ENCODE measurements at places on chromosomes 2 and 18. TPM values are rescaled to one million over a fixed set of nuclear protein-coding genes. Genes with fewer than 3 reads are reported as not detected.

The SGO2 gene
- 0.52 TPM for total RNA-seq

The FSIP2 gene
- 0.38 TPM for total RNA-seq

The SCN7A gene
- total RNA-seq = not detected

The DYNC1I2 gene
- 9.1 TPM for total RNA-seq

The ELP2 gene
- total RNA-seq = 222 TPM

The ASPRV1 gene
- total RNA-seq = 0.86 TPM

The ATP6V1C2 gene
- not detected for total RNA-seq

DNA sequence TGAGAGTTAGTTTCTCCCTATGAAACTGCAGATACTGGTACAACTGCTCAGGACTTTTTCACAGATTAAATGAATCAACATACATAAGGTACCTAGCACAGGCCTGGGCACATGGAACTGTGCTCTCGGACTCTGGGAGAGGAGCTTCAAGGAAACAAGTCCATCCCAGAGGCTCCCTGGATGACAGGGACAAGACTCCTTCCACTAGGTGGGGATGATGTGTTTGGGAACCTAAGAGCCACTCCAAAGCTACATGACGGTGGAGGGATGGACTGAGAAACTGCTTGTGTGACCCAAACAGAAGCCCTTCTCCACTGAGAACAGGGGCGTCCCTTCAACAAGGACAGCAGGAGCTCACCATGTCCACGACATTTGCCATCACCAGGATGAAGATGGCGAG lies 37.1 kb downstream of the CENPO start:
- no peak for DNase-seq

DNA sequence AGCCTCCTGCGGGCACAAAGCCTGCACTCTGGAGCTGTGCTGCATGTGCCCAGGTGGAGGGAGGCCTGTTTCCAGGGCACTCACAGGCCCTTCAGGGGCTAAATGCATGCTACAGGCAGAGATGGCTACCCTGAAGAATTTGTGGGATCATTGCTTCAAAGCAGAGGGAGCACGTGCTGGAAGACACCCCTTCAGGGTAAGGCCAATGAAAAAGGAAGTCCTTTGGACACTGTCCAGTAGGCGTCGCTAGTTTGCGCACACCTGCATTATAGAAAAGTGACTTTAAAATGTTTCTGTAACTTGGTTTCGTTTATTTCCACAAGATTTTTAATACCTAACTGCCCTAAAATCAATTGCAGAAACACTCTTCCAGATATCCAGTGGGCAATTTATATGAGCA lies 325.3 kb downstream of the ZNF516 start:
- no peak for DNase-seq

DNA sequence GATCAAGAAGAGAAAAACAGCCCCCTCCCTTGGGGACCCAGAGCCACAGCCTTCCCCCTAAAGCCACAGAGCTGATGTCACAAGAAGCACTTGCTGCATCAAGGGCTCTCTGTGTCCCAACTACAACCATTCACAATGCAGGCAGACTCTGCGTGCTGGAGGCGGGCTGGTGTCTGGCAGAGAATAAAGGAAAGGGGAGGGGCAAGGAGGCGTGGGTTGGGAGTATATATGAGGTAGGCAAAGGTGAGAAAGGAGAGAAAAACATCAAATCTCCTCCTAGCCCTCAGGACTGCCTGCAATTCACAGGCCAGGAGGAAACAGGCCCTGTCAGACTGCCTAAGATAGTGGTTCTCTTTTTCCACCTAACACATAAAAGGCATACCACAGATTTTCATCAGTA lies 48.8 kb upstream of the IHH start:
- peak; percentile 4 for DNase-seq

DNA sequence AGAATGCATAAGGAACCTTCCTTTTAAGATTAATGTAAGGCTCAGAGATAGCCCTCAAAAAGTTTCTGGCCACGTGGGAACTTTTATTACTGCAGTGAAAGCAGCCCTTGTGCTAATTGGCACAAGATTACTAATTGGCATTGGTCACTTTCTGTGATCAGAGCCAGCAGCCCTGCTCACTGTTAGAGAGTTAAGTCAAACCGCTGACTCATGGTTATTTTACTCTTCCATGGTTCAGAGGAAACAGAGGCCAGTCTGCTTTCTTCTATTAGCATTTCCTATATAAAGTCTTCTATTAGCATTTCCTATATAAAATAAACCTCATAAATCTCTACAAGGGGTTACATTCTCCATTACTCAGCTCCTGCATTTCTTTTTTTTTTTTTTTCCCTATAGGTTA lies 1.5 kb upstream of the SLC35G4 start:
- no peak for DNase-seq

GRCh38 chr2:160816916-160817499 lies 323.4 kb upstream of the RBMS1 start:
- no peak for DNase-seq

DNA sequence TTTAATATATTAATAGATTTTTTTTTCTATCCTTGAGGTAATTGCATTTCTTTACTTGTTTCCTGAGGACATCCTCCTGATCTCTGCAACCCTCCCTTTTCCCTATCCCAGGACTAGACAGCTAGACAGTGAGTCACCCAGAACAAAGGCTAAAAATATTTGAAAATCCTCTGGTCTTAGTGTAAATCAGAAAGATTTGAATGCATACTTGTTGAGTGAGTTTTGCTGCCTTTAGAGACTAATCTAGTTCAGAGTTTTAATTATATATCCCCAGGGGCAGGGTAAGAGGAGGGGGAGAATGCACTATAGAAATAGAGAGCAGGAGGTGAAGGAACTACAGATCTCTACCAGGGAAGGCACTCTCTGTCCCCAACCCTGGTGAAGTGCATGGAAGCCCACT lies 202.3 kb upstream of the TCF4 start:
- no peak for DNase-seq

GRCh38 chr2:190627448-190628412 lies 21.2 kb upstream of the NAB1 start:
- DNase-seq = no peak

DNA sequence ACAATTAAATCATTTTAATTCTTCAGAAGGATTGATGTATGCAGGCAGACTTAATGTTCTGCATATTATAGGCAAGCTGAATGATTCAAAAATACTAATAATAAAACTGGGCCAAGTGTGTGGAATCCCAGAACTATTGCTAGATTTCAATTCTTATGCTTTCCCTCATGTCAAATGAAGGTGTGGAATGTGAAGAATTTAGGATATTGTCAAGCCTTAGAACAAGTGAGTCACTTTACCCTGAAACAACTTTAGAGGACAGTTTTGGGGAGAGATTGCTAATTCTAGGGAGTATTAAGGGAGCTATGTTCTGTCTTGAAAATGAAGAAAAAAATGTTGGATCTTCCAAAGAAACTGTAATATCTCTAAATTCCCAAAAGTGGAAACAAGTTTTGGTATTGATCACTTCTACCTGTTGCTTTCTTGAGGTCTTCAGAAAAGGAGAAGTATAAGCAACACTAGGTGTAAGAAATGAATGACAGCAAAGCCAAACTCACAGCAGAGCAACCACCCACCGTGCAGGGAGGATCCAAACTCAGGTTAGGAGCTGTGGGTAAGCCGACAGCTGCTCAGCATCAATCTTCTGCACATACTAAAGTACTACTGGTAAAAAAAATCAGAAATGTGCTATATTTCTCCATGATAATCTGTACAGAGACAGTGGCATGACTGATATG lies 818.1 kb downstream of the SLC4A3 start:
- no peak for DNase-seq

- no peak for DNase-seq
Observed at GRCh38 chr2:160343404-160343803, 143.3 kb upstream of the ITGB6 start.

- no peak for DNase-seq
Observed at GRCh38 chr2:37506407-37507050, 162.1 kb downstream of the QPCT start.

GRCh38 chr2:228819701-228820100 lies 451.4 kb downstream of the PID1 start:
- no peak for DNase-seq
